GM23338 (cell line): ENCODE measurements at places on chromosomes 1 and 21. TPM values are rescaled to one million over a fixed set of nuclear protein-coding genes. Genes with fewer than 3 reads are reported as not detected.
A peak's percentile ranks its signal among the peaks of the same experiment; 100 is the strongest.

DNA sequence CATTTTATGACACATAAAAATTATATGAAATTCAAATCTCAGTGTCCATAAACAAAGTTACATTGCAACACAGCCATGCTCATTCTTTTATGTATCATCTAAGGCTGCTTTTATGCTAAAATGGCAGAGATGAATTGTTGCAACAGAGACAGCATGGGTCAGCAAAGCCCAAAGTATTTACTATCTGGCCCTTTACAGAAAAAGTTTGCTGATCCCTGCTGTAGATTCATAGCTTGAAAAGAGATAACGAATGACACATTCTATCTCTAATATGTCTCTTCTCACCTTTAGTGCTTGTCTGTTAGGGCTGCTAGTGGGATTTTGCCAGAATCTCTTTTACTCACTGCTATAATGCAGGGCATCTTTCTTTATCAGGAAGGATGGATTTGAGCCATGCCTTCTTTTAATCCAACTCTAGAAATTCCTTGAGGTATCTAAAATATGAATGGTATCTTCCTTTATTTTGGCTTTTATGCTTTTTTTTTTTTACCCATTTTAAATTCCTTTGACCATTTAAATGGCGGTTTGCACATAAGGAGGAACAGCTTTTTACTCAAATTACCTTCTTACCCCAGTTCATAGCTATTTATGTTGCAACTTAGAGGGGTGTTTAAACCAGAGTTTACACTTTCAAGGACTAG, 598.2 kb downstream of the PLPP3 start:
- no peak overlapping the region for H3K4me3 ChIP-seq
- no peaks in the 10 kb centered on the region for H3K27me3 ChIP-seq

DNA sequence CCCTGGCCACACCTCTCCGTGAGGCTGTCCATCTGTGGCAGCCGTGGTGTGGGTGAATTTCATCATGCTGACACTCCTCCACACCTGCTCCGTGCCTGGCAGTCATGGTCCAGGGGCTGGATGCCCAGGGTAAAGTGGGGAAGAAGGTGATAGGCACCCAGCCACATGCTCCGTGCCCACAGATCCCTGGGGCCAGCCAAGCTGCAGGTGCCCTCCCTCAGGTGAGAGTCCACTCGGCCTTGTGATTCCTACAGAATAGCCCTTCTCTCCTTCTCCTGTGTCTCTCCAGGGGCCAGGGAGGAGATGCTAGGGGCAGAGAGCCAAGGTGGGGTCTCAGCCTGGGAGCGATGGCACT, 16.8 kb upstream of the POFUT2 start:
- no peaks in the 10 kb centered on the region for H3K27me3 ChIP-seq
- H3K4me3 ChIP-seq: no peak overlapping the region
- no peak overlapping the region for H3K27ac ChIP-seq

- no peak overlapping the region for H3K4me3 ChIP-seq
- H3K27me3 ChIP-seq: no peaks in the 10 kb centered on the region
These were observed 55.0 kb downstream of the KCNJ15 start for GRCh38 chr21:38311765-38312164.

GRCh38 chr1:68270951-68271350, 38.6 kb upstream of the WLS start:
- H3K4me1 ChIP-seq: peaks cover 2% of the 10 kb centered on the region; the same call in 1 of the 2 replicates
- H3K27me3 ChIP-seq: peaks cover 43% of the 10 kb centered on the region
- no peak for DNase-seq

DNA sequence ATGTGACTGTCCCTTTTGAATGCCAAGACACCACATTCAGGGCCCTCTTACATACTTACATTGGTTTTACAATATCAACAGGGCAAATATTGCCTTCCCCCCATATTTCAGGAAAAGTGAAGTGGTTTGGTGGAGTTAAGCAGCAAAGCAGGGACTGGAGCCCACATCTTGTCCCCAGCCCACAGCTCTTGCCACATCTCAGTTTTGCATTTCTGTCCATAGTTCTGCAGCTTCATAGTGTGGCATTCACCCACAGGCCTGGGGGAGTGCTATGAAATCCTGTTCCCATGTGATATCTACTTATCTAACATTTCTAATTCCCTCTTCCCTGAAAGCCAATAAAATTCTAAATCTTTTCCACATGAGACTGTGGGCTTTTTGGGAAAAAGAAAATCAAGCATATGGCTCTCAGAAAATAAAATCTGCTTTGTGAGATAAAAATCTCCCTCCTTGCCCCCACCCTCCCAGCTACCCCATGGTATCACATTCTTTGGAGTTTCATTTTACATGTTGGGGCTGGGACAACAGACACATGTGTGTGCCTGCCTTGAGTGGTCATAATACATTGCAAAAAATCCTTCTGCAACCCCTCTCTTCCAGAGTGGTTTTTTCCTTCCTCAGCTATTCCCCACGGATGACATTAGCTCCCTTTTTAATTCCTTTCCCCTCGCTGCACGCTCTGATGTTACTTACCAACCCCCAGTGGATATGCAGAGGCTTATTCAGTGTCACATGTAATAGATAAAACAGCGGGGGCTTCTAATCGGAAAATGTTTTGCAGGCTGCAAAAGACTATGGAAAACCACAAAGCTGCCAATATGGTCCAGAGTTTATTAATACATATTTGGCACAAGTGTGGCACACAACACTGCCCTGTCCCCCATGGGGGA, 20.5 kb upstream of the CD2 start:
- no peak overlapping the region for H3K4me3 ChIP-seq
- H3K4me1 ChIP-seq: no peaks in the 10 kb centered on the region
- H3K27ac ChIP-seq: no peak overlapping the region

DNA sequence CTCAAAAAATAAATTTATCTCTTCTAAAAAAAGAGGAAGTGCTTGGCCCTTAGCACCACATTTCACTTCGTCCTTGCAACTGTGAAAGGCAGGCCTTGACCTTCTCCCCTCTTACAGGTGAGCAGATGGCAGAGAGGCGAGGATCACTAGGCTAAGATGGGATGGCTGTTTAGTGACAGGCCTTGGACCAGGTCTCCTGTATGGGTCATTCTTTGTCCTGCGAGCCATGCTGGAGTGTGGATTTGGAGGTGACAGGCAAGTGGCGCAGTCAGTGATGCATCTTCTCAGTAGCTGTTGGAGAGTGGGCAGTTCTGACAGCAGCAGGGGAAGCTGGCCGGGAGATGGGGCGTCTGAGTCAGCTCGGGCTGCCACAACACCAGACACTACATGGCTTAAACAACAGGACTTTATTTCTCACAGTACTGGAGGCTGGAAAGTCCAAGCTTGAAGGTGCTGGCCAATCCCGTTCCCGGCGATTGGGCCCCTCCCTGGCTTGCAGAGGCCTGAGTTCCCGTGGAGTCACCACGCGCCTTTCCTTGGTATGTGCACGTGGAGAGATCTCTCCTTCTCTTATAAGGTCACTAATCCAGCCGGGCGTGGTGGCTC, 16.5 kb downstream of the SLC27A3 start:
- no peak overlapping the region for H3K27ac ChIP-seq
- peaks cover 19% of the 10 kb centered on the region for H3K4me1 ChIP-seq
- H3K27me3 ChIP-seq: no peaks in the 10 kb centered on the region
- H3K4me3 ChIP-seq: no peak overlapping the region
- no peaks in the 10 kb centered on the region for H3K36me3 ChIP-seq

DNA sequence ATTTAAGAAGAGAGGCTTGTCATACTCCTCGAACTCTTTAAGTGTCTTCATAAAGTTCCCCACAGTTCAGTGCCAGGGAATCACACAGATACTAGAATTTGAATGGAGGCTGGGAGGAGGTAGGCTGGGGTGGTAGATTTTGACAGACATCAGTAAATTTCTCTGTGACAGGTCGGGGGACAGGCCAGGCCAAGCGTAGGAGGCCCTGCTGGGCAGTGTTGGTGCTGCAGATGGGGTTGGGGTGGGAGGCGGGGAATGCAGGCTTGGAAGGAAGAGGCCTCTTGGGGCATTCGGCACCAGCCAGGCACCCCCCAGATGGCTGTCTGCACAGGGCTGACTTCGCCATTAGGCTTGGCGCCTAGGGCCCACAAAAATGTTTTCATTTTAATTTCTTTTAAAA, 84.0 kb downstream of the MAN1C1 start:
- H3K27ac ChIP-seq: 0 out of 2 replicates have a peak overlapping the region, but pooled peaks have one; percentile 59
- H3K27me3 ChIP-seq: no peaks in the 10 kb centered on the region
- peak; percentile 76 for DNase-seq
- peaks cover 48% of the 10 kb centered on the region for H3K4me1 ChIP-seq

- no peaks in the 10 kb centered on the region for H3K27me3 ChIP-seq
- H3K27ac ChIP-seq: no peak overlapping the region
These were observed 115.1 kb downstream of the SLC16A1 start for GRCh38 chr1:112840631-112841624.

- H3K4me1 ChIP-seq: no peaks in the 10 kb centered on the region
- no peaks in the 10 kb centered on the region for H3K36me3 ChIP-seq
- no peak for DNase-seq
- H3K27me3 ChIP-seq: no peaks in the 10 kb centered on the region
- no peak overlapping the region for H3K4me3 ChIP-seq
- no peak overlapping the region for H3K27ac ChIP-seq
These were observed 7.4 kb downstream of the HMCN1 start for GRCh38 chr1:185741551-185741950.

DNA sequence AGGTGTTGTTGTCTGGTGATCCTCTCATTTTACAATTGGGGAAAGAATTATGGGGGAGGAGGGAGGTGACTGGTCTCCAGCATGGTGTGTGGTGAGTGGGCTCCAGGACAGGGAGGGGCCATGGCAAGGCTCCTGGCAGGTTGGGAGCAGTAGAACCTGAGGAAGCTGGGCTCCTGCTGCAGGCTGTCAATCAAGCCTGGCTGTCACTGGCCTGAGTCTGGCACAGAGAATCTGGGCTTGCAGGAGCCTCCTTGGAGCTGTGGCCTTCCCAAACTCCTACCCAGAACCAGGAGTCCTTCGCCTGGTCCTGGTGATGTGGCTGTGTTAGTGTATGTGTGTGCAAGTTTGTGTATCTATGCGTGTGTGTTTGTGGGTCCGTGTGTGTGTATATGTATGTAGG, 131.9 kb upstream of the CSF3R start:
- H3K4me3 ChIP-seq: no peak overlapping the region
- H3K27ac ChIP-seq: no peak overlapping the region
- no peaks in the 10 kb centered on the region for H3K36me3 ChIP-seq
- no peak for DNase-seq
- H3K4me1 ChIP-seq: no peaks in the 10 kb centered on the region

- no peak overlapping the region for H3K4me3 ChIP-seq
- DNase-seq: no peak
- no peak overlapping the region for H3K27ac ChIP-seq
- H3K27me3 ChIP-seq: peaks cover 49% of the 10 kb centered on the region
These were observed 6.5 kb upstream of the RGS16 start for GRCh38 chr1:182610606-182611194.

- no peak overlapping the region for H3K27ac ChIP-seq
- H3K27me3 ChIP-seq: no peaks in the 10 kb centered on the region
- no peak overlapping the region for H3K4me3 ChIP-seq
- H3K36me3 ChIP-seq: no peaks in the 10 kb centered on the region
These were observed 115.7 kb downstream of the GRIK3 start for GRCh38 chr1:36918604-36919003.

DNA sequence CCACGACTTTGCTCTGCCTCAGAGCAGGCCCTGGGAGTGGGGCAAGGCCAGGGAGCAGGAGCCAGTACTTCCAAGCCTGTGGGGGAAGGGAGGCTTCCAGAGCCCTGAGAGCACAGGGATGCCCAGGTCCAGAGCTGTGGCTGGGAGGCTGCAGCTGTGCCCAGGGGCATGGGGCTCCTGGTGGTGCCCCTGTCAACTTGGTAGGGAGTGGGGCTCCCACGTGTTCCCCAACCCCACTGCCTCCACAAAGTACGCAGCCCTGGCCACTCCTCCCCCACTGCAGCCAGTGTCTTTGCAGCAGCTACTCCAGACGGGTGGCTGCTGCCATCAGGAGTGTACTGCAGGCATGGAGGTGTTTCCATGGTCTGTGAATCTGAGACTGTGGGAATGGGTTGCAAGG, 294.1 kb upstream of the SNX7 start:
- H3K27me3 ChIP-seq: no peaks in the 10 kb centered on the region
- H3K36me3 ChIP-seq: no peaks in the 10 kb centered on the region
- H3K4me1 ChIP-seq: no peaks in the 10 kb centered on the region
- DNase-seq: no peak
- no peak overlapping the region for H3K27ac ChIP-seq
- H3K4me3 ChIP-seq: no peak overlapping the region

DNA sequence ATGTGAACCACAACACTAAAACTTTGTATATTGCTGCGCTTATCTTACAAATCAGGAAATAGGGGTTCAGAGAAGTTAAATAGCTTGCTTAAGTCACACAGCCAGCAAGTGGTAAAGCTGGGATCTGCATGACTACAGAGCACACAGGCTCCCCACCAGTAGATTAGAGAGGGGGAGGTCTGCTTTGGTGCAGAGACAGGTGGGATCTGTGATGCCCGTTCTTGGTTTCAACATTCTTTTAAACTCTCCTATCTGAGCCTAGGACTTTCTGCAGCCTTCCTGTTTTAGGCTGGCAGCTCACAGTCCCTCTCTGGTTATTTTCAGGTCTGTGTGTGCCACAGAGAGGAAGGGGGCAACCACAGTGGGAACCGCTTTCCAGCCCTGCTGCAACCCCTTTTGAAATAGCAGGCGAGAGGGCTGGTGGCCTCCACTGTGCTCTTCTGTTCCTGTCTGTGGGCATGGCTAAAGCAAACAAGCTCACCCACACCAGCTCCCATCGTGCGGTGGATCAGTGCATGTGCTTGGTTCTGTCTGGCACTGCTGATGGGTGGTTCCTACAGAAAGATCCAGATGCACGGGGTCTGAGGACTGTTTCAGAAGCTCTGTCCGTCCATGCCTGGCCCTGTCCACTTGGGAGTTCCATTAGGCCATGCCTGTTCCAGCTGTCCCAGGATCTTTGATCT, 1.7 kb upstream of the IL6R start:
- DNase-seq: no peak
- H3K4me3 ChIP-seq: no peak overlapping the region
- H3K27me3 ChIP-seq: peaks cover 42% of the 10 kb centered on the region
- H3K36me3 ChIP-seq: no peaks in the 10 kb centered on the region
- H3K4me1 ChIP-seq: peaks cover 11% of the 10 kb centered on the region; the same call in 1 of the 2 replicates
- H3K27ac ChIP-seq: no peak overlapping the region

GRCh38 chr1:204198348-204199340, 2.4 kb upstream of the KISS1 start:
- peak; percentile 68 for DNase-seq
- no peaks in the 10 kb centered on the region for H3K36me3 ChIP-seq
- no peaks in the 10 kb centered on the region for H3K27me3 ChIP-seq
- no peaks in the 10 kb centered on the region; the same call in 1 of the 2 replicates for H3K4me1 ChIP-seq

Gene TNFRSF1B
- 1.8 and 4.1 TPM in 2 replicates for total RNA-seq

Gene PSMG1
- 69.8 and 78.4 TPM in 2 replicates for total RNA-seq

Gene PTGS2
- 0.17 and 1.1 TPM in 2 replicates for total RNA-seq

Gene SH2D5
- total RNA-seq: 24.8 and 29.2 TPM in 2 replicates

Gene RRP1B
- total RNA-seq: 91.7 and 95.7 TPM in 2 replicates

Gene C8B
- not detected in 2 replicates for total RNA-seq
